Stimulated activated CD4-positive, alpha-beta T cell treated with anti-CD3 and anti-CD28 coated beads, Interleukin-12 subunit alpha, Interleukin-12 subunit beta, amount 100 ng/mL, for 48 hours (primary cell): ENCODE measurements at places on chromosomes 6 and 20.

DNA sequence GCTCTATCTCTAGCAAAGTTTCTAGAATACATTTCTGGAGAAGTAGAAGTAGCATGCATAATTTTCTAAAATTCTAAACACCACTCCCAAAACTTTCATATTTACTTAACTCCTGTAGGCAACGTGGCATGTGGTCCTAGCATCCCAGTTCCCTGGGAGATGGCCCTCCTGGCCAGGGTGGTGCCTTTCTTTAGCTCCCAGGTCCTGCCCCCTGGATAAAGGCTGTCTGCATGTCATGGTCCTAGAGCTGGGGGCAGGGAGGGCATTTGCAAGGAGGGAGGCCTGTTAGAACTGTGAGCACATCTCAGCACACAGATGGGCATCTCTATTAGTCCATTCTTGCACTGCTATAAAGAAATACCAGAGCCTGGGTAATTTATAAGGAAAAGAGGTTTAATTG lies 485.6 kb upstream of the SULF2 start:
- no peak for DNase-seq

DNA sequence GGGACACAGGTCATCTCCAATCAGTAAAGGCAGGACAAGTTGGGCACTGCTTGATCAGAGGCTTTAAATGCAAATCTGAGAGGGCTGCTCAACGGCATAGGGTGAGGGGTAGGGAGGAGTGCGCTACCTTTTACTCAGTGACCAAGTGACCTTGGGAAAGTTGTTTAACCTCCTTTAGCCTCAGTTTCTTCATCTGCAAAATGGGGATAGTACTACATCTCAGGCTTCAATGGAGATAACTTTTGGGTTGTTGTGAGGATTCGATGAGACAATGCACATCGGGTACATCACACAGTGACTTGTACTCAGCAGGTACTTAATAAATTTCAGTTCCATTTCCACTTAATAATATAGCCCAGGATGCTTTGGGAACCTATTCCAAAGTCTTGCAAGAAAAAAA lies 22.6 kb downstream of the MDGA1 start:
- DNase-seq: no peak

DNA sequence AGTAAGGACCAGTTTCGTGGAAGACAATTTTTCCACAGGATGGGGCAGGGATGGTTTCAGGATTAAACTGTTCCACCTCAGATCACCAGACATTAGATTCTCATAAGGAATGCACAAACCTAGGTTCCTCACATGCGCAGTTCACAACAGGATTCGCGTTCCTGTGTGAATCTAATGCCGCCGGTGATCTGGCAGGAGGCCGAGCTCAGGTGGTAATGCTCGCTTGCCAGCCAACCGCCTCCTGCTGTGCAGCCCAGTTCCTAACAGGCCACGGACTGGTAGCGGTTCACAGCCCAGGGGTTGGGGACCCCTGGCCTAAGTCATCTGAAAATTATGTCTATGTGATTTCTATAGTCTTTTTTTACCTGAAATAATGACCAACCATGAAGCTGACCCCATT lies 217.5 kb downstream of the TMEM200A start:
- DNase-seq: no peak

DNA sequence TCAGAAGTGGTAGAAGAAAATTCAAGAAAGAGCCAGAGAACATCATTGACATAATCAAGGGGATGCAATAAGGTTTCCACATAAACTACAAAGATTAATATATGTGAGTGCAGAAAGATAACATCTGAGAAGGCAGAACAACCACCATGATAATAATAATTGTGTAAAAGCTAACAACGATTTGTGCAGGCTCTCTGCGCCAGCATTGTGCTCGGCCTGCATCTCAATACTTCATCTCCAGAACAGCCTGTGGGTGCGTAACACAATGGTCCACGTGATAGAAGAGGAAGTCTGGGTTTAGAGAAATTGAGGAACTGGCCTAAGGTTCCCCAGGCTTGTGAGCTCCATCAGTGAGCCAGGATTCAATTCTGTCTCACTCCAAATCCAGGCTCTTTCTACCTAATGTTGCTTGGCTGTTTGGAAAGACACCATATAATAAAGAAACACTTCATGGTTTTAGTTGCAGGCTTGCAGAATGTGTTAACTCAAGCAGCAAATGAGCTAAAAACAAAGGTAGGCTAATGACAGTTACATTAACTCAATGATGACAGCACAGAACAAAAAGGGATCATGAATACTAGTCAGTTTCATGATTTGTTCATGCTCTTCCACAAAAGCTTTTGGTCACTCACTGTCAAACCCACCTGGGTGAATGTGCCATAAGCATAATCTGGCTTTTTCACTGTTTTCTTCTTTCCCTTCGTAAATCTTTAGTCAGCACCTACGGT lies 71.2 kb downstream of the LY86 start:
- DNase-seq: no peak

GRCh38 chr6:24391756-24392405 lies 10.9 kb upstream of the MRS2 start:
- DNase-seq: no peak

- no peak for DNase-seq
Measured at GRCh38 chr6:85081102-85081501, 316.7 kb upstream of the TBX18 start.

DNA sequence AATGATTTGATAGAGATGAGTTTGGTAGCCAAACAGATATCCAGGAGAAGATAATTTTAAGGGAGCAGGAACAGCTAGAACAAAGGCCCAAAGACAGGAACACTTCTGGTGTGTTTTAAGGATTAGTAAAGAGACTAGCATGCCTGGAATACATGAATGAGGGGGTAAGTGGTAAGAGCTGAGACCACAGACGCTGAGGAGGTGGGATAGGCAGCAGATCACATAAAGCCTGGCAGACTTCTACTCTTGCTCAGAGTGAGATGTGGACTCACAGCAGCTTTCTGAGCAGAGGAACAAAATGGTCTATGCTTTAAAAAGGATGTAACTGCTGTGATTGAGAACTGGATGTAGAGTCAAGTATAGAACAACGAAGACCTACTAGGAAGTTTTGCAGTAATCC lies 100.1 kb downstream of the EPHA7 start:
- DNase-seq: no peak

DNA sequence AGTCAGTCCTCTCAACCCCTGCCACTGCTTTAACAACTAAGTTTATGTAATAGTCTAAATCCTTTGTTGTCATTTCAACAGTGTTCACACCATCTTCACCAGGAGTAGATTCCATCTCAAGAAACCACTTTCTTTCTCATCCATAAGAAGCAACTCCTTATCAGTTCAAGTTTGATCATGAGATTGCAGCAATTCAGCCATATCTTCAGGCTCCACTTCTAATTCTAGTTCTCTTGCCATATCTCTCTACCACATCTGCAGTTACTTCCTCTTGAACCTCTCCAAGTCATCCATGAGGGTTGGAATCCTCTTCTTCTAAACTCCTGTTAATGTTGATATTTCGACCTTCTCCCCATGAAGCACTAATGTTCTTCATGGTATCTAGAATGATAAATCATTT lies 57.9 kb upstream of the FOXO3 start:
- no peak for DNase-seq
